ENCODE measurements at places on chromosomes 2 and 18.
A peak's percentile ranks its signal among the peaks of the same experiment; 100 is the strongest.

GRCh38 chr2:85811180-85812093 lies 57.6 kb downstream of the ATOH8 start:
- peak; percentile 84 for DNase-seq

GRCh38 chr2:122851972-122852531 lies 1096.6 kb downstream of the TSN start:
- DNase-seq = no peak

DNA sequence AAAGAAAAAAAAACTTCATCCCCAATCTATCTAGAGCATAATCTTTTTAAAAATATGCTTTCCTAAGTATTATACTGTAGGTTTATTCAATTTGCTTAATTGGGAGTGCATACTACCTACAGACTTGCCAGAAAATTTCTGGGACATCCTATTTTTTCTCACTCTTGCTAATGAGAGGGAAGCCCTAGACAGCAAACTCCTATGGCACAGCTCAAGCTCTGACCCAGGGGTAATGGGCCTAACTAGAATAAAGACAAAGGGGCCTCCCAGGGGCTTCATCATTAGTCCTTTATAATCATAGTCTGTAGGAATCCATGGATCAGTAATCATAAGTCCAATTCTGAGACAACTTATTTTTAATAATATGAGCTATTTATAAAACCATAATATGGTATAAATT lies 142.6 kb upstream of the ITGA4 start:
- DNase-seq = no peak

GRCh38 chr2:100344433-100344832 lies 22.1 kb upstream of the LONRF2 start:
- no peak for DNase-seq

DNA sequence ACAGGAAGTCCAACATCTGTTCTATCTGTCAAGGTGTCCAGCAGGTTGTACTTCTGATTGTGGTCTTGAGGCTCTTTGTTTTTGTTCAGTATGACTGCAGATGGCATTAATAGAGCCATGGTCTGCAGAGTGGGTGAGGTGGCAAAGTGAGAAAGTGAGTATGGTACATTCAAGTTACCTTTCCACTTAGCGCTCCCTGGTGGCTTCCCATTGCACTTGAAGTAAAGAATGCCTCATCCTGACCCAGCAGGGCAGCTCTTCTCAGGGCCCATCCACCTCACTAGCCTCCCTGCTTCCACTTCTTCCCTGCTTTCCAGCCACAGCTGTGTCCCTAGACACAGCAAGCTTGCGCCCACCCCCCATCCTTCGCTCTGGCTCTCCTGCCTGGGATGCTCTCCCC lies 148.0 kb upstream of the ALPP start:
- DNase-seq = no peak

- DNase-seq = no peak
Observed at GRCh38 chr2:63902149-63902548, 60.5 kb downstream of the UGP2 start.

DNA sequence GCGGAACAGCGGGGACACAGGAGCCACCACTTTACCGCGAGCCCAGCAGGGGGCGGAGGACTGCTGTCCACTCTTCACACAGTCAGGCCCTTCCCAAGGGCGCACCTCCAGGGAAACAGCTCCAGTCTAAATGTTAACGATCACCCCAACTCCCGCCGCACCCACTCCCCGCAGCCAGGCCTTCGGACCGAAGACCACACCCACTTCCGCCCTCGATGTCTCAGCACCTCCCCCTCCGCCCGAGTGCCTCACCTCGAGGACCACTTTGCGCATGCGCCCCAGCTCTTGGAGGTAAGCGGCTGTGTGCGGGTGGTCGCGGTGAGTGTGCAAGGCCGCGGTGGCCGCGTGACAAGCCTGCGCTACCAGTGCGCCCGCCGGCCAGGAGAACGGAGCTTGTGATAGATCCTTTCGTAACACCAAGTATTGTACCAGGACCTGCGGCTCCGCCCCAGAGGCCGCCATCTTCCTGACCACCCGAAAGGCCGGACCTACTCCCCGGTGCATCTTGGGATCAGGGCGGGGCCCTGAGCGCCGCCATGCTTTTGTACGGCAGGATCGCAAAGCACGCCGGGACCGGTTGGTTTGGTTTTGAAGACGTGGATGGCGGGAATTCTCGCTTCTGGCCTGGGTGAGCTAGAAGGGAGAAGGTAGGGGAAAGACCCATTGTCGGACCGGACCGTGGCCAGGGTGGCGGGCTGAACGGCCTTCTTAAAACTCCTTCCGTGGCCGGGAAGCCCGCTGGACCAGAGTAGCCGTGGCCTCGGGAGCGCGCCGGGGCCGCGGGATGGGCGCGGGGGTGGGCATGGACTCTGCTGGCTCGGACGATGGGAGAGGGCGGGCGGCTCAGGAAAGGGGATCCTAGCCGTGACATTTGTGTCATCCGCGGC lies at the start of the genes CENPO and PTRHD1:
Gene CENPO, plus strand, starts transcription at position 552 of the 887 bp plus-strand sequence. CDS start 495 bp downstream, outside the sequence.
Gene PTRHD1, minus strand, starts transcription at position 518 of the 887 bp plus-strand sequence. Its CDS starts 14 bp downstream, at position 504.
- DNase-seq = peak; percentile 97

DNA sequence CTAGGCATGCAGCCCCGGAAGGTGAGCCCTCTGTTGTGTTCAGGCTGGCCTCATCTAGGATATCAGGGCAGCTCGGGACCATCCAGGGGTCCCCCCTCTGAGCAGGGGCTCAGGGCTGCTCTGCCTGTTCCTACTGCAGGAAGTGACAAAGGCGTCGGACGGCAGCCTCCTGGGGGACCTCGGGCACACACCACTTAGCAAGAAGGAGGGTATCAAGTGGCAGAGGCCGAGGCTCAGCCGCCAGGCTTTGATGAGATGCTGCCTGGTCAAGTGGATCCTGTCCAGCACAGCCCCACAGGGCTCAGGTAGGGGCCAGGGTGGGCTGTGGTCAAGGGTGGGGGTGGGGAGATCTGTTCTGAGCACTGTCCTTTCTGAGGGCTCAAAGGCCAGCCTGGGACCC lies 13.1 kb downstream of the KCNIP3 start:
- no peak for DNase-seq

GRCh38 chr2:10285556-10286198 lies 17.0 kb upstream of the HPCAL1 start:
- DNase-seq = peak; percentile 56

- DNase-seq = no peak
Observed at GRCh38 chr2:148603562-148603920, 41.0 kb upstream of the EPC2 start.

DNA sequence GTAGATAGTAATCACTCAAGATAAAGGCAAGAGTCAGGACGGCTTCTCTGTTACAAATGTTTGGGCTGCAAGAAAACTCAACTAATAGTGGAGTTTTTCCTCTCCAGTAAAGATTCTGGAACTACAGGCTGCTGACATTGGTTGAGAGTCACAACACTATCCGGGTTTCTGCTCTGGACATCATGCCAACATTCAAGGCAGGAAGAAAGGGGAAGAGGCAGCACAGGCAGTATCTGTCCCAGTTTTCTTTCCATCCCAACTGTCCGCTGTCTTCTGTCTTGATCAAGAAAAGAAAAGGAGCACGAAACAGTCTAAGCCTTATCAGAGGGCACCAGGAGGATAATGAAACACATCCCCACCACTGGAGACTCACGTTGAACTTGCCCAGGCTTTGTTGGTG lies 132.1 kb downstream of the MAIP1 start:
- DNase-seq = no peak
